ENCODE measurements at places on chromosomes 7 and 10. TPM values are rescaled to one million over a fixed set of nuclear protein-coding genes. Genes with fewer than 3 reads are reported as not detected.

- no peak overlapping the region for H3K27ac ChIP-seq
- H3K36me3 ChIP-seq, result peaks cover 30% of the 10 kb centered on the region
- peak overlapping the region; percentile 49 for H3K4me3 ChIP-seq
- H3K4me1 ChIP-seq, result peaks cover 7% of the 10 kb centered on the region
- no peaks in the 10 kb centered on the region for H3K27me3 ChIP-seq
- DNase-seq, result peak; percentile 42
These were observed 81.9 kb downstream of the NUDCD3 start for GRCh38 chr7:44408596-44408995.

Gene POM121
- 80.2 TPM for total RNA-seq

Gene CRPPA
- total RNA-seq, result 1.9 TPM

GRCh38 chr10:51920672-51921071 is 221.3 kb upstream of the CSTF2T start:
- peaks cover 4% of the 10 kb centered on the region for H3K36me3 ChIP-seq
- no peaks in the 10 kb centered on the region for H3K4me1 ChIP-seq
- no peak overlapping the region for H3K4me3 ChIP-seq
- H3K27me3 ChIP-seq, result no peaks in the 10 kb centered on the region
- no peak for DNase-seq

Gene DENND2A
- 8.2 TPM for total RNA-seq

DNA sequence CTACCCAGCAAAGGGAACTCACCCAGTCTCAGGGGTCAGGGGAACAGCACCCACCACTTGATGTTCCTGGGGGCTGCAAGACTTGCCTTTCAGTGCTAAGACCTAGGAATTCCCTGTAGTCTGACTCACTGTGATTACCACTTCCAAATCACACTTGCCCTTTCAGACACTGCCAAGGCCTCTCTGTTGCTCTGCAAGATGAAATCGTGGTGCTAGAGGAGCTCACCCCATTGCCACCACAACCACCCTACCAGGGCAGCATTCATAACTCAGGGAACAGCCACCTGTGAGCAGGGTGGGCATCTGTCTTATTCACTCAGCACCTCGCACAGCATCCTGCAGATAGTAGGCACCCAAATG is 36.5 kb downstream of the XPNPEP1 start:
- peak; percentile 14 for DNase-seq
- H3K4me3 ChIP-seq, result no peak overlapping the region
- H3K36me3 ChIP-seq, result peaks cover 65% of the 10 kb centered on the region
- no peak overlapping the region for H3K27ac ChIP-seq
- no peaks in the 10 kb centered on the region for H3K27me3 ChIP-seq

Gene HERC4
- 28.3 TPM for total RNA-seq

- H3K4me3 ChIP-seq, result peak overlapping the region; percentile 91
- no peaks in the 10 kb centered on the region for H3K4me1 ChIP-seq
- no peaks in the 10 kb centered on the region for H3K27me3 ChIP-seq
- no peaks in the 10 kb centered on the region for H3K36me3 ChIP-seq
- H3K27ac ChIP-seq, result no peak overlapping the region
These were observed 935 bp downstream of the TM9SF3 start for GRCh38 chr10:96585736-96586418.

Gene KAT6B
- 35.4 TPM for total RNA-seq

Gene HOXA2
- not detected for total RNA-seq

- H3K36me3 ChIP-seq, result peaks cover 4% of the 10 kb centered on the region
- H3K27ac ChIP-seq, result no peak overlapping the region
- H3K27me3 ChIP-seq, result no peaks in the 10 kb centered on the region
- no peak overlapping the region for H3K4me3 ChIP-seq
These were observed 101.6 kb upstream of the KCND2 start for GRCh38 chr7:120171406-120171805.

DNA sequence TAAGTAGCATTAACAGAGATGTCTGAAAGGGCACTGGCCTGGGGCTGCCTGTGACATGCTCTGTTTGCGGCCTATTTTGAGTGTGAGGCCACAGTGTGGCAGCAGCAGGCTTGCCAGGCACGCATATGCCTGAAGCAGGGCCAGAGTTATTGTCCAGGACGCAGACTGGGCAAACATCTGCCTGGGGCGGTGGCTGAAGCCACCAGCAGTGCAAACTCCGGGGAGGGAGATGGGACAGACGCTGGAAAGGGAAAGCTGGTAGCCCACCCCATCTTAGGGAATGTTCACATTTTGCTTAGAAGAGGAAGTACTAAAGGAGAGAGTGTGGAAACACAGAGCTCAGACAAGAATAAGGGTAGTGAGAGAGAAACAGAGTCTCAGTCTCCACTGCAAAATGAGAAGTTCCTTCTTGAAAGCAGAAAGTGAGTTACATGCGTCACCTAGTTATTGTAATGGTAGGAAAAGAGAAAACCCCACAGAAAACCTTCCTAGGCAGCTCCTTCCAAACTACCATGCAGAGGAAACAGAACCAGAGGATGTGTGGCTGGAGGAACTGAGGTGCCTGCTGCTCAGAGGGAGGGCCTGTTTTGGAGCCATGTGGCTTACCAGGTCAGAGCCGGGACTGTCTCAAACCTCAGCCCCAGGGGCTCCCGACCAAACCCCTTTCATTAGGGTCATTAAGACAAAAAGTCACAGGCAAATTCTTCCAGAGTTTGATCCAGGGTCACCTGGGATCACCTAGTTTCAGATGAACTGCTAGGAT is 14.5 kb downstream of the AKR1B1 start:
- H3K27me3 ChIP-seq, result no peaks in the 10 kb centered on the region
- no peak for DNase-seq
- no peaks in the 10 kb centered on the region for H3K4me1 ChIP-seq
- no peak overlapping the region for H3K4me3 ChIP-seq

GRCh38 chr7:87507446-87507845 is 32.0 kb upstream of the ABCB4 start:
- H3K36me3 ChIP-seq, result no peaks in the 10 kb centered on the region
- H3K4me3 ChIP-seq, result no peak overlapping the region
- H3K27me3 ChIP-seq, result no peaks in the 10 kb centered on the region
- no peak overlapping the region for H3K27ac ChIP-seq
